ENCODE measurements at places on chromosomes 7 and 10. TPM values are rescaled to one million over a fixed set of nuclear protein-coding genes. Genes with fewer than 3 reads are reported as not detected.

- no peak for DNase-seq
- H3K36me3 ChIP-seq, result no peaks in the 10 kb centered on the region
- no peak overlapping the region for H3K27ac ChIP-seq
- H3K4me3 ChIP-seq, result no peak overlapping the region
Observed at GRCh38 chr7:37945336-37945735, 24.9 kb downstream of the EPDR1 start.

DNA sequence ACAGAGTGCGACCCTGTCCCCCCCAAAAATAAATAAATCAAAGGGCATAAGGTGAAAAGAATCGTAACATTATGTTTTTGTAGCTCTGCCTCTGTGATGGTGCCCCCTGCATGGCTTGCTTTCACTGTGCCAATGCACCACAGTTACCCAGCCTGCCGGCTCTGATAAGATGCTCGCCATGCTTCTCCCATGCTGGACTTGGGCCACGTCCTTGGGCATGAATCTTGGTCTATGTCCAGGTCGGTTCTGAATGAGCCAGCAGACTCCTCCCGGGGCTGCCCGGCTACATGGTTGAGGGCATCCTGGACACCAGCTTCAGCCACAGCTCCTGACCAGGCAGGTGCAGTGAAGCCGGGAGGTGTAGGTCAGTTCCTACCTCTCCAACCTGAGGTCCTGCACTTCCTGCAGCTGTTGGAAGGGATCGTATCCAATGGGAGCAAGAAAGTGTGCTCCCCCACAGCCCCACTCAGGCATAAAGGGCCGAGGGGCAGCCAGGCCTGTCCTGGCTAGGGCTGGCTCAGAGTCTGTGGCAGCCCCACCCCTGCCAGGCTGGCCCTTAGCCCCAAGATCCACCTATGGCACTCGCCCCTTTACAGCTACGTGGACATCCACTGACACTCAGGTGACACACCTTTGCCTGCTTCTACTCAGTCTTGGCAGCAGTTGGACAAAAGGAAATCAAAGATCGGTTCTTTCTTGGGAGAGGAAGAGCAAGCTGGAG is 34.1 kb downstream of the CHST3 start:
- no peaks in the 10 kb centered on the region for H3K27me3 ChIP-seq
- H3K4me1 ChIP-seq, result no peaks in the 10 kb centered on the region
- no peak for DNase-seq
- no peak overlapping the region for H3K4me3 ChIP-seq
- no peak overlapping the region for H3K27ac ChIP-seq
- no peaks in the 10 kb centered on the region for H3K36me3 ChIP-seq

- H3K4me1 ChIP-seq, result no peaks in the 10 kb centered on the region
- no peak for DNase-seq
- no peak overlapping the region for H3K27ac ChIP-seq
- H3K4me3 ChIP-seq, result no peak overlapping the region
- H3K27me3 ChIP-seq, result peaks cover 31% of the 10 kb centered on the region
- H3K36me3 ChIP-seq, result no peaks in the 10 kb centered on the region
Observed at GRCh38 chr10:92681306-92681834, 8.4 kb upstream of the HHEX start.

The ADAP1 gene
- total RNA-seq, result 87.7 TPM

DNA sequence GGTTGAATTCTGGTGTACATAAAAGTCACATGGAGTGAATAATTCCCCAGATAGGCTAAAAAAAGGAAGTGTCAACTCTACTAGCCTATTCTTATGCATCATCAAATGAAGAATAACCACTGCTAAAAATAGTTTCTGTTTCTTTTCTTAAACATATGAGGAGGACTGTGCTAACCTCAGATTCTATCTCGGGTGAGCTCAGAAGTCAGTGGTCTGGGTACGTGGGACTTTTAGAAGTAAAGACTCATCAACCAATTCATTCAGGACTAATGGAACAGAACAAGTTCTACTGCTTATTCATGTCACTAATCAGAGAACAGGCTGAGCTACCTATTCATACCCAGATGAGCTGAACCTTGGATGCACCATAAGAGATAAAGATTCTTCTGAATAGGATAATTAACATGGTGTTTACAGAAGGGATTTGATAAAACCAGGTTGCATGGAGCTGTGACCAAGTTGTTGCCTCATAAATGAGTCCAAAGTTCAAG is 9.5 kb upstream of the ASAH2 start:
- H3K4me1 ChIP-seq, result peaks cover 20% of the 10 kb centered on the region
- H3K4me3 ChIP-seq, result no peak overlapping the region
- peak overlapping the region; percentile 23 for H3K27ac ChIP-seq
- H3K36me3 ChIP-seq, result peaks cover 2% of the 10 kb centered on the region
- H3K27me3 ChIP-seq, result peaks cover 27% of the 10 kb centered on the region
- no peak for DNase-seq

The SPAM1 gene
- not detected for total RNA-seq

DNA sequence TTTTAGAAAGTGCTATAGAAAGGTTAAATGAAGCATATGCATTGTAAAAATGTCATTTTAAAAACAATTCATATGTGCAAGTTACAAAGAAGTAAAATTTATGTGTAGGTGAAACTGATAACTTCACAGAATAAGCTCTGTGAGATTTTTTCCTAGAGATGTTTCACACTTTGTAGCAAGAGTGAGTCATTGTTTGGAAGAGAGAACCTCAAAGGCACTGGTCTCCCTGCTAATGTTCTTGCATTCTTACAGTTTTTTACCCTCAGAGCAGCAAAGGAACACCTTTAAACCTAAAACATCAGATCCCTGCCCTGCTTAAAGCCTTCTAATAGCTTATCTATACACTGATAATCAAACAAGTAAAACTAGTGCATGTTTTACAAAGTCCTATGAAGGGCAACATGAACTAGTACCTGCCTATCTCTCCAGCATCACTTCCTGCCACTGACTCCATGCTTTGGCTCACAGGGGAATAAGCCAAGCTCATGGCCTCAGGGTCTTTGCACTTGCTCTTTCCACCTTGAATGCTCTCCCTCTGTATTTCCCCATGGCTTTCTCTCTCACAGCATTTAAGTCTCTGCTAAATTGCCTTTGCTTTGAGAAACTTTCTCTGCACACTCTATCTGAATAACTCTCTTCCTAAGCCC is 997.0 kb downstream of the GATA3 start:
- DNase-seq, result no peak
- H3K27ac ChIP-seq, result no peak overlapping the region
- H3K4me3 ChIP-seq, result no peak overlapping the region

DNA sequence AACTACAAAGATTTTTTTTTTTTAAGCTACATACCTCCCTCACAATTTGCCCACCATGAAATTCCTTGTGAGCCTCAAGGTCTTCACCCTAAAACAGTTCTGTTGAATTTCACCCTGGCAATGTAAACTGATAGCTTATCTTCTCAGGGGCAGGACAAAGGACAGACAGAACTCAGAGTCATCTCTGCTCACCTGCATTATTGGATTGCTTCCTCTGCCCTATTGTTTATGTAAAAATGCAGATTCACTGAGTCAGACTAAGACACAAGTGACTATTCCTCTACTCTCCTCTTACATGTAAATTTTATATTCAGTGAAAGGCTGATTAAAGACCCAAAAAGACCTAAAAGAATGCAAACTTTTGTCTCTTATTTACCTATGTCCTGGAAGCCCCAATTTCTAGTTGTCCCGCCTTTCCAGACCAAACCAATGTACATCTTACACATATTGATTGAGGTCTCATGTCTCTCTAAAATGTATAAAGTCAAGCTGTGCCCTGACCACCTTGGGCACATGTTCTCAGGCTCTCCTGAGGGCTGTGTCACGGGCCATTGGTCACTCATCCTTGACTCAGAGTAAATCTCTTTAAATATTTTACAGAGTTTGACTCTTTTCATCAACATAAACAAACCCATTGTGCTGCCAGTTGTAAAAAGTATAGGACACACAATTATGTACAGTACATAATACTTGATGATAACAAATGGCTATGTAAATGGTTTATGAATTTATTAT is 440.2 kb downstream of the HTR7 start:
- no peaks in the 10 kb centered on the region for H3K27me3 ChIP-seq
- H3K27ac ChIP-seq, result no peak overlapping the region
- H3K36me3 ChIP-seq, result no peaks in the 10 kb centered on the region
- H3K4me1 ChIP-seq, result no peaks in the 10 kb centered on the region
- DNase-seq, result no peak

The CALML5 gene
- total RNA-seq, result not detected

DNA sequence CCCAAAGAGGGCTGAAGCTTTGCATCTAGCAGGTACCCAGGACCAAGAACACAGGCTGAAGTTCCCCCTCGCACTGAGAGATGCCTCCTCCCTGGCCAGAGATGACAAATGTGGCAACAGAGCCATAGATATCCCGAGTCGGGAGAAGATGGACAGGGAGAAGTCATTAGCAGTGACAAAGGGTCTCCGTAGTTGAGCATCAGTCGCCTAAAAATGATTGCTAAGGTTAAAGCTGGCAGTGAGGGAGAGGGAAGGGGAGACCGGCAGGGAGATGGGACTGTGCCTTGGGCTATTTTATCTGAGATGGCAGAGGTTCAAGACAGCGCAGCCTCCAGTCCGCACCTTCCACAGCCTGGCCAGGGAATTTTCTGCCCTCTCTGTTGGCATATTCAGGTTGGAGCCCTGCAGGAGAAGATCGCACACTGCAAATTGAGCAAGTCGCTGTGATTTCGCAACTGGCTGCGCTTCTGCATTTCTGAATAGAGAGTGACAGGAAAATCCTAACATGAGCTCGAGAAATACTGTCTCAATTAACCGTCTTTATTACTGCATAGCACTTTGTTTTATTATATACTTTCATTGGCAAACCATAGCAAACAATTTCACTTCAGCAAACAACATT is 238.9 kb upstream of the GPR26 start:
- no peaks in the 10 kb centered on the region for H3K36me3 ChIP-seq
- H3K4me3 ChIP-seq, result no peak overlapping the region
- DNase-seq, result no peak
- H3K27me3 ChIP-seq, result peaks cover 3% of the 10 kb centered on the region
- no peak overlapping the region for H3K27ac ChIP-seq
- no peaks in the 10 kb centered on the region for H3K4me1 ChIP-seq

GRCh38 chr7:147022056-147022455 is 905.5 kb downstream of the CNTNAP2 start:
- H3K36me3 ChIP-seq, result no peaks in the 10 kb centered on the region
- H3K27ac ChIP-seq, result no peak overlapping the region
- DNase-seq, result no peak
- H3K4me3 ChIP-seq, result no peak overlapping the region

- DNase-seq, result no peak
- no peaks in the 10 kb centered on the region for H3K27me3 ChIP-seq
- H3K4me1 ChIP-seq, result no peaks in the 10 kb centered on the region
- H3K36me3 ChIP-seq, result no peaks in the 10 kb centered on the region
Observed at GRCh38 chr10:106958589-106959361, 205.7 kb downstream of the SORCS1 start.

DNA sequence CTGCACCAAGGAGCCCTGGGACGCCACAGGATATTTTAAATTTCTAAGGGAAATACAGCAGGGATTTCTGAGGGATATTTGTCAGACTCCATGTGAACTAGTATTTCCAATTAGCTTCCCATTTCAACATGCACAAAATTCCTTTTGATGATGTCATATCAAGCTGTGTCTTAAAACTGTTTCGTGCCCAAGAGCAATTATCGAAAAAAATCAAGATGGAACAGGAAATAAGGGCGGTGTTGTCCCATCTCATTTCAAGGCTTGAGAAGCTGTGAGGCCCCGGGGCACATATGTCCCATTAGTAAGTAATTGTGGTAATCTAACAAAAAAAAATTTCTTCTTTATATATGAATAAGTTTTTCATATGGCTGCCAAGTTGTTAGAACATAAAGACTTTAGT is 47.4 kb downstream of the PPP1R17 start:
- H3K4me3 ChIP-seq, result no peak overlapping the region
- H3K27me3 ChIP-seq, result no peaks in the 10 kb centered on the region
- H3K27ac ChIP-seq, result no peak overlapping the region
- H3K36me3 ChIP-seq, result no peaks in the 10 kb centered on the region
- no peaks in the 10 kb centered on the region for H3K4me1 ChIP-seq
- DNase-seq, result no peak

GRCh38 chr10:70509757-70510147 is 31.2 kb downstream of the PALD1 start:
- H3K4me1 ChIP-seq, result no peaks in the 10 kb centered on the region
- H3K4me3 ChIP-seq, result no peak overlapping the region
- DNase-seq, result no peak
- no peak overlapping the region for H3K27ac ChIP-seq

- peaks cover 48% of the 10 kb centered on the region for H3K27me3 ChIP-seq
- no peaks in the 10 kb centered on the region for H3K36me3 ChIP-seq
- no peak overlapping the region for H3K27ac ChIP-seq
- DNase-seq, result no peak
- peaks cover 8% of the 10 kb centered on the region for H3K4me1 ChIP-seq
- no peak overlapping the region for H3K4me3 ChIP-seq
Observed at GRCh38 chr7:33901847-33902246, 3.5 kb upstream of the BMPER start.

- no peaks in the 10 kb centered on the region for H3K4me1 ChIP-seq
- H3K4me3 ChIP-seq, result no peak overlapping the region
- DNase-seq, result no peak
- H3K36me3 ChIP-seq, result no peaks in the 10 kb centered on the region
- peaks cover 5% of the 10 kb centered on the region for H3K27me3 ChIP-seq
- no peak overlapping the region for H3K27ac ChIP-seq
Observed at GRCh38 chr10:112907893-112908292, 42.2 kb upstream of the TCF7L2 start.

The TMEM236 gene
- 0.05 TPM for total RNA-seq

The GPC2 gene
- 3.9 TPM for total RNA-seq

The SPDYE16 gene
- total RNA-seq, result not detected

DNA sequence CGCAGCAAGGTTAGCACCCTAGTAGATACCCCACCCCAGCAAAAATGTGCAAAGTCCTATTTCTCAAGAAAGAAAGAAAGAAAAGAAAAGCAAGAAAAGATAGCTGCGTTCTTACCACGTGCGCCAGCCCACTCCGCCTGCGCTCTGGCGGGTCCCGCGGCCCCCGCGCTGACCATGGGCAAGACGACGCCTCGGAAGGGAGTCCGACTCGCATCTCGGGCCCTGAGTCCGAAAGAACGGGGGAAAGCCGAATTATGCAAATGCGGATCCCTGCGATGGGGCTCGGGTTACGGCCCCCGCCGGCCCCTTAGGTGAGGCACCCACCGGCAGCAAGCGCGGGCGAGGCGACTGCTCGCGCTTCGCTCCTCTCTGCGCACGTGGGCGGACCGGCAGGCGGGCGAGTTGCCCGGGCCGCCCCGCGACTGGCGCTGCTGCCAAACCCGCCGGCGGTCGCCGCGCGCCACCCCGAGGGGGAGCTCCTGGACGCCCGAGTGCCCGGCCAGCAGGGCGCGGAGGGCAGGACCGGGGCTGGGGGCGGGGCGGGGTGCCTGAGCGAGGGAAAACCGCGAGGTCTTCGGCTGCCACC is 2.4 kb upstream of the EGR2 start:
- H3K27ac ChIP-seq, result peak overlapping the region; percentile 92
- no peak for DNase-seq
- H3K36me3 ChIP-seq, result peaks cover 24% of the 10 kb centered on the region

The ADGRA1 gene
- not detected for total RNA-seq

GRCh38 chr10:75019370-75019769 is 92.1 kb upstream of the SAMD8 start:
- H3K4me3 ChIP-seq, result no peak overlapping the region
- no peak overlapping the region for H3K27ac ChIP-seq
- no peaks in the 10 kb centered on the region for H3K27me3 ChIP-seq
- H3K36me3 ChIP-seq, result peaks cover 8% of the 10 kb centered on the region

All from activated T-helper 1 cell treated with anti-CD3 and anti-CD28 coated beads, Interleukin-12 subunit alpha, Interleukin-12 subunit beta, Interleukin-2, Interleukin-4 antibody, amounts not matched to agents 30 ng/mL and 10 ng/mL and 1 ng/mL, durations not matched to agents 14 hours and 24 hours and 36 hours (primary cell).